Stimulated activated CD4-positive, alpha-beta T cell treated with anti-CD3 and anti-CD28 coated beads, Interleukin-1b, Interleukin-23, amount 100 ng/mL, for 24 hours (primary cell): ENCODE measurements at places on chromosomes 5 and 9.

DNA sequence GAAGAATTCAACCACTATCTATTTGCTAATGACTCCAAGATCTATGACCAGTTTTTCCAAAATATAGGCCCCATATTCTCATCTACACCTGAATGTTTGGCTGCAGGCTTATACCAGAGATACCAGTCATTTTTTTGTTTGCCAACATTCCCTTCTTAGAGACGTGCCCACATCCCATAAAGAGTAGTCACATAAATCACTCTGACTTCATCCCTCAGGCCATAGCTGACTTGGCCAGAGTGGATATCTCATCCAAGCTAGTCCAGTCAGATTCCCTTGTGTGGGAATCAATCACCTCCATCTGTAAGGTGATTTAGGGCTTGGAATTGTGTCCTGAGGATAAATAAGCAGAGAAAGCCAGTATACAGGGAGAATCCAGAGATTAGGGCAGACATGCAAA, 124.3 kb upstream of the SLC24A2 start:
- no peak for DNase-seq

- DNase-seq = no peak
Observed at GRCh38 chr5:84568171-84568570, 183.5 kb upstream of the EDIL3 start.

- DNase-seq = no peak
Observed at GRCh38 chr9:19424176-19424779, 15.5 kb downstream of the ACER2 start.

DNA sequence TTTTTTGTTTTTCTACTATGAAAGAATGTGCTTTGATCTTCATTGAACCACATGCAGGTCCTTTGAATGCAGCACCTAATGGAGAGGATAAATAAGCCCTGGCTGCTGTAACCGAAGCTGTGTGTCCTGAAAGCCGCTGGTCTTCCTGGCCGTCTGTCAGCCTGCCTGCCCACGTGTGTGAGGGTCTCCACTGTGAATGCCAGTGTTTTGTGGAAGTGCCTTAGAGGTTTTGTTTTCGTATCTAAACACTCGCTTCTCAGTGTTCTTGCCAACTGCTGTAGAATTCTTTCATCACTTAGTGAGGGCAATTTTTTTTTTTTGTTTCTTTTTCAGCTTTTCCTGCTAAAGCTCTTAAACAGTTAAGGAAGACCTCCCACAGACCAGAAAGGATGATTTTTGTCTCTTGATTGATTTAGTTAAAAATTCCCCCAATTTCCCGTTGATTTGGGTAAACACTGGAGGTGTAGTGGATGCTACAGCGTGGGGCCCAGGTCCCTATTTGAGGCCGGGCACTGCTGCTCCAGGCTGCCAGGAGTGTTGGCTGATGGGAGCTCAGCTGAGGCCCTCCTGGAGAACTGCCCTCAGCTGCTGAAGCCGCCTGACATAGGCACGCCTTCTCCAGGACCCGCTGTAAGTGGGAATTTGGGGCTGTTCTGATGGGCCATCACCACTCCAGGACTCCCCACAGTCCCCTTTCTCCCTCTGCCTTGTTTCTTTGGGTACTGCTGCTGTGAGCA, 29.2 kb upstream of the PTCH1 start:
- DNase-seq = no peak

- no peak for DNase-seq
Observed at GRCh38 chr5:17235731-17236330, 18.4 kb downstream of the BASP1 start.

- no peak for DNase-seq
Observed at GRCh38 chr5:145764325-145764724, 70.8 kb downstream of the PRELID2 start.

DNA sequence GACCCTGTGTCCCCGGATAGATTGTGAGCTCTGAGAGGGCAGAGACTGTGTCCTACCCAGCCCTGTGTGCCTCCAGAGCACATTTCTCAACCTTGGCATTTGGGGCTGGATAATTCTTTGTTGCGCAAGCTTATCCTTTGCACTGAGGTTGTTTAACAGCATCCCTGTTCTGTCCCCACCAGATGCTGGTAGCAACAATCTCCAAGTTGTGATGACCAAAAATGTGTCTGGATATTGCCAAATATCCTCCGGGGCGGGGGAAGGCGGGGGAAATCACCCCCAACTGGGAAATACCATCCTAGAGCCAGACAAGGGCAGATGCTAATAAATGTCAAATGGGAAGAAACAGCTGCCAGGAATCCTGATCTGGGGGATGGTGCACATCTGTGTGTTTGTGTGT, 24.0 kb upstream of the TNIP1 start:
- DNase-seq = no peak

DNA sequence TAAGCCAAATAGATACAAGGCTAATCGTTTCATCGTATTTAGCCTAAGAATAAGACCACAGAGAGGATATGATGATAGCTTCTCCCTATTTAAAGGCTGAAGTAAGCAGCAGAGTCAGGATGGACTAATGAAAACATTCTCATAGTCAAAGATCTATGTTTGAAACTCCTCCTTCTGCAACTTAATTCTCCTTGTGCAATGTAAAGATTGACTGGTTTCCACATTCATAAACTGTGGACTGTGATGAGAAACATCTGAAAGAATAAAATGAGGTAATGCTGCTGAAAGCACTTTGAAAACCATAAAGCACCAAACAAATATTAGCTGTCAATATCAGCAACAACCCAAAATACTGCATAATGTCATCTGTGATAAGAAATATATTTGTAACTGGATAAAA, 361.9 kb downstream of the CSNK1G3 start:
- DNase-seq = no peak

- no peak for DNase-seq
Observed at GRCh38 chr5:138663009-138663408, 87.8 kb upstream of the HSPA9 start.

- DNase-seq = no peak
Observed at GRCh38 chr5:118825226-118825625, 163.1 kb downstream of the DTWD2 start.

- no peak for DNase-seq
Observed at GRCh38 chr9:98456156-98456613, 200.7 kb upstream of the TBC1D2 start.

DNA sequence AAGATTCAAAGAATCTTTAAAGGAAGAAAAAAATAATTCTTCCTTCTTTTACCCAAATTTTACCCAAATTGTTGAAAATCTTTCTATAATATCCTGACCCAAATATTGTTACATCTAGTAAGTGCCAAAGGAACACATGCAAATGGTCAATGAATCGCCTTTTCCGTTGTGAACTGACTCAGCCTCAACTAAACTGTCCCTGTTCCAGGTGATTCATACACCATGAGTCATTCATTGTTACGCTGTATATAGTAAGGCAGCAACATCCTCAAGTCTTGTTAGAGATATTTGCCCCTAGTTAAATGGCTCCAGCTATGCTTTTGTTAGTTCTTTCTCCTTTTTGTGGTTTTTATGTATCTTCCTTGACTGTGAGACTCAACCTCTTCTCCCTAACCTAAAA, 9.7 kb downstream of the PTGER4 start:
- peak; percentile 24 for DNase-seq

DNA sequence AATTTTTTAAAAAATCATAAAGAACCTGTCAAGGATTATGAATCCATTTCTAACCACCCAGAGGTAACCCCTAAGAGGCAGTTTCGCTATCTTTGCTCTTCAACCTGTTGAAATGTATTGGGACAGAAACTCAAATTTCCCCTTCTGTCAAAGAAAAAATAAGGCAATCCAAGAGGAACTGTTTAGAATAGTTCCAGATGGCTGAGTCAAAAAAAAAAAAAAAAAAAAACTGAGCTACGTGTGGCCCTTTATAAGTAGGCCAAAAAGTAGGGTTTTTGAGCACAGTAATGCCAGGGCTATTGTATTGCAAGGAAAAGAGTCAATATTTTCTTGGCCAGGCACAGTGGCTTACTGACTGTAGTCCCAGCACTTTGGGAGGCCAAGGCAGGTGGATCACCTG, 94.9 kb downstream of the RAD23B start:
- no peak for DNase-seq

DNA sequence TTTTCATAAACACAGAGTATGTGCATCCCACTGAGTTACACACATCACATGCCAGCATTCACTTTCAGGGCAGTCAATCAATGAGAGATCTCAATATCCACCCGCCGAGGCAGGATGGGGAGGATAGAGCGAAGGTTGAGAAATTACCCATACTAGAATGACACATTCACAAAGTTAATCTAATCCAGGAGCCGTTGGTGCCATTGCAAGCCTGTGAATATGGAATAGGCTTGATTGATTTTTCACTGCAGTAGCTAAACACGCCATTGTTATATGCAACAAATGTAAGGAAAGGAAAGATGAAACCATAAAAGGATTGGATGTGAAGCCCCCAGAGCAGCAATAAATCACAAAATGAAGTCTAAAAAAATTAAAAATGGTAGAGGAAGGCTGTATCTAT, 167.9 kb upstream of the GPR151 start:
- no peak for DNase-seq

GRCh38 chr9:83062651-83063527, at the start of gene RASEF:
Gene RASEF, minus strand, starts transcription at chr9:83063142. Its CDS starts 275 bp downstream, at chr9:83062867.
- DNase-seq = no peak

- DNase-seq = no peak
Observed at GRCh38 chr9:121997791-121998190, 95.3 kb downstream of the TTLL11 start.

DNA sequence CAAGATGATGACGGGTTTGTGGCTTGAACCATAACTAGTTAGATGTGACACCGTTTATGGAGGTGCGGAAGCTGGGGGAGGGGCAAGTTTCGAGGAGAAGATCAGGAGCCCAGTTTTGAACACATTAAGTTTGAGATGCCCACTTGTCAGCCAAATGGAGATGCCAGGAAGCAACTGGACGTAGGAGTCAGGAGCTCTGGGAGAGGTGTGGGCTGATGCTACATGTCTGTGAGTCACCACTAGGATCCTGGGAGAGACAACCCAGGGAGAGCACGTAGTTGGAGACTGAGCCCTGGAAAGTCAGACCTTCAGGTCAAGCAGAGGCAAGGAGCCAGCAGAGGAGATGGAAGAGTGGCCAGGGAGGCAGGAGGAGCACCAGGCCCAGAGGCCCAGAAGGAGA, 48.8 kb upstream of the SLC25A51 start:
- no peak for DNase-seq

DNA sequence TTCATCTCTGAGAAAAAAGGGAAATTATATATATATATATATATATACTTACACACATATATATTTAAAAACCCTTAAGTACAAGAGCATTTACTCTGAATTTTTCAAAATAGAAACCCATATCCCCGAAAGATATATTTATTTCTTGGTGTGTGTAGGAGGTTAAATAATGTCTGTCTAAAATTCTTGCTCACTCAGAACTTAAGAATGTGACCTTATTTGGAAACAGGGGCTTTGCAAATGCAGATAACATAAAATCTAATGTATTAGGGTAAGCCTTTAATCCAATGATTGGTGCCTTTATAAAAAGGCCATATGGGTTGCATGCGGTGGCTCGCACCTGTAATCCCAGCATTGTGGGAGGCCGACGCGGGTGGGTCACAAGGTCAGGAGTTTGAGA, 517.3 kb upstream of the TLE4 start:
- DNase-seq = no peak

- no peak for DNase-seq
Observed at GRCh38 chr9:15813076-15813475, 260.2 kb downstream of the CCDC171 start.

GRCh38 chr9:90449213-90449925, 193.3 kb downstream of the DIRAS2 start:
- no peak for DNase-seq

DNA sequence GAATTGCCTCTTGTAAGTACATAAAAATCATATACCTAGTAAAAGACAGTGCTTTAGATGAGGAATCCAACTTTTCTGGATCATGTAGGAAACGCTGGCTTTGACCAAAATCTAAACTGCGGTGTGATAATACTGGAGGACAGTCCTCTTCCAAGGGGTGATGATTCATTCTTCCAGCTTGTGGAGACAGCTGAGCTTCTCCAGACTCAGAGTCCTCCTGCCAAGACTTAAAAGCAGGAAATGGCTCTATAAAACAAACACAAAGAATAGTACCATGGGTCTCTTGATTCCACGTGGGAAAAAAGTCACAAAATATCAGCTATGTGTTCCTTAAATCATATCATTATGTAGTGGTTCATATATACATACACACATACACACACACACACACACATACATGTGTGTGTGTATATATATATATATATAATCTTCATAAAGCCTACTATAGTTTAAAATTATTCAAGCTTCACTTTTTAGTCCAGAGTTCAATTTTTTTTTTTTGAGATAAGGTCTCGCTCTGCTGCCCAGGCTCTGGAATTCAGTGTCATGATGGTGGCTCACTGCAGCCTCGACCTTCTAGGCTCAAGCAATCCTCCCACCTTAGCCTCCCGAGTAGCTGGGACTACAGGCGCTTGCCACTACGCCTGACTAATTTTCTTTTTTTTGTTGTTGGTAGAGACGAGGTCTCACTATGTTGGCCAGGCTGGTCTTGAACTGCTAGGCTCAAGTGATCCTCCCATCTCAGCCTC, 65.0 kb downstream of the PKD2L2 start:
- no peak for DNase-seq

- no peak for DNase-seq
Observed at GRCh38 chr9:136309101-136309801, 5.4 kb upstream of the CCDC187 start.

- no peak for DNase-seq
Observed at GRCh38 chr5:141711687-141712086, 29.7 kb upstream of the ARAP3 start.

GRCh38 chr5:124232515-124232914, 513.9 kb downstream of the ZNF608 start:
- DNase-seq = no peak

DNA sequence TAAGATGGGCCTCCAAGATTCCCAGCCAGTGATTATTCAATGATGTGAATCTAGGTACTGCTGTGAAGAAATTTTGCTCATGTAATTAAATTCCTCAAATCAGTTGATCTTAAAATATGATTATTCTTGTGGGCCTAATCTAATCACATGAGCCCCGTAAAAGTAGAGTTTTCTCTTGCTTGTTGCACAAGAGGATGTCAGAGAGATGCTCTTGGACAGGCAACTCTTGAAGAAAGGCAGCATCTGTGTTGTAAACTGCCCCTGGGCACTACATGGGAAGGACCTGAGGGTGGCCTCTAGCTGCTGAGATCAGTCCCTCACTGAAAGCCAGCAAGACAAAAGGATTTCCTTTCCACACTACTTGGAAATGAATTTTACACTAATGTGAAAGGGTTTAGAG, 132.9 kb downstream of the TRPM3 start:
- no peak for DNase-seq

- no peak for DNase-seq
Observed at GRCh38 chr9:132976571-132976970, 1.9 kb upstream of the GFI1B start.

DNA sequence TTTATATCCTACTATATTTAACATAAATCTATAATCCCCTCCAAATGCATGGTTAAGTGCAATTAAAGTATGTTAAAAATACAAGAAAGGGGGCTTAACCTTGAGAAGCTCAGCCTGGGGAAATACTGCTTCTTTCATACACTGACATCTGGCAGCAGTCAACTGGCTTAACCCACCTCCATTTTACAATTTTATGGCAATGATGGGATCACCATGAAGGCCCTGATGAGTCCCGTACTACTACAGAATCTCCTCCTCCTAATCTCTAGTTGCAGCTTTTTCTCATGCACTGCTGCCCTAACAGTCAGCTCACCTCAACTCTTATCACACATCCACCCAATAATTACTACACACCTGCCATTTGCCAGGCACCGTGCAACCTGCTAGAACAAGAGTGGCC, 40.9 kb downstream of the ZNF608 start:
- no peak for DNase-seq

- no peak for DNase-seq
Observed at GRCh38 chr5:42894057-42894456, 82.4 kb upstream of the SELENOP start.

- no peak for DNase-seq
Observed at GRCh38 chr5:31918739-31919138, 255.4 kb downstream of the GOLPH3 start.
